ENCODE measurements at places on chromosomes 4 and X. TPM values are rescaled to one million over a fixed set of nuclear protein-coding genes. Genes with fewer than 3 reads are reported as not detected.

The F11 gene
- total RNA-seq: 0.37 TPM

The ETFDH gene
- 247 TPM for total RNA-seq

- DNase-seq: no peak
Observed at GRCh38 chr4:80459918-80460473, 124.5 kb downstream of the CFAP299 start.

DNA sequence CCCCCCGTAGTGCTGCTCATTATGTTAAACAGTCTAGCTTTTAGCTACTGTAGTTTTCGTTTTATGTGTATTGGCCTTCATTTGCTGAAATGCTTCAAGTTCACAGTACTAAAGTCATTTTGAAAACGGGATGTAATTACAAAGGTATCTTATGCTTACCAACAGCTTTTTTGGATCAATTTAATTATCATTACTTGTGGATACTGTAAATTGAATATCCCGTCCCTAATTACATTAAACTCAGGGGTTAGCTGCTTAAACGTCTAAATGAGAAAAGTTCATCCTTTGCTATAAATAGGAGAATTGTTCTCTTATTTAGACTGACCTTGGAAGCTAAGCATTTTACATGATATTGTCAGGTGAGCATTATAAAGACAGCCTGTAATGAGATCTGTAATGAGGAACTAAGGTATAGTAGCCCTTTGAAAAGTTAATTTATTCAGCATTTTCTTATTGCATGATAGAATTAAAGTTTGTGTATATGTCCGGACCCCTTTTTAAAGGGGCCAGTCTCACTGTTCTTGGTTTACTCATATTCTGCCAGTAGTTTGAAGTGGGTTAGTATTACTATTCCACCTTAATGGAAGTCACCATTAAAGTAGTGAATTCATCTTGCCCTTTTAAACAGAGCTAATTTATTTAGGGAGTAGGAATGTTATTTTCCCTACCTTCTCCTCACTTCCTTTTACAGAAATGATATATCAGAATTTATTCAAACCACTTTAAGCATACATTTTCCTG, 252.6 kb downstream of the TENM3 start:
- no peak for DNase-seq

DNA sequence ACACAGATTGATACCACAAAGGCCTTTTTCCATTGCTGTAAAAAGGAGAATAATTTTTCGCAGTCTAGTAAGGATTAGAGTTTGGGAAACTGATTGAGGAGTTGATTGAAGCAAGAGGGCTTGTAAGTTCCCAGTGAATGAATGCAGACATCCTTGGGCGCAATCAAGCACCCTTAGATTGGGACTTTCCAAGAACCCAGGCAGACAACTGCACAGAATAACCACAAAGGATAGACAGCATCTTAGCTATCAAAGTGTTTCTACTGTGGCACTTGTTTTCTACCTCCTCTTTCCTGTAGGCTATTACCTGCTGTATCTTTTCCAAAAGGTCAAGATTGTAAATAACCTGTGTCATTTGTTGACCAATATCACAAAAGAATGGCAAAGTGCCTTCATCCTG, 2.6 kb downstream of the COX18 start:
- DNase-seq: no peak

- no peak for DNase-seq
Observed at GRCh38 chr4:153274967-153275366, 69.5 kb upstream of the MND1 start.

GRCh38 chr4:153269218-153269990, 65.2 kb downstream of the TRIM2 start:
- no peak for DNase-seq

All from heart right ventricle (tissue), 16 donors.